ENCODE measurements at places on chromosomes 5 and 9. TPM values are rescaled to one million over a fixed set of nuclear protein-coding genes. Genes with fewer than 3 reads are reported as not detected.

ABCA1 gene
- 15.0 TPM for total RNA-seq

APBB3 gene
- 11.7 TPM for total RNA-seq

GABRA6 gene
- not detected for total RNA-seq

CCL21 gene
- total RNA-seq: not detected

GABRG2 gene
- total RNA-seq: not detected

KIF4B gene
- 0.14 TPM for total RNA-seq

AIF1L gene
- 0.47 TPM for total RNA-seq

IRX4 gene
- not detected for total RNA-seq

SEMA5A gene
- total RNA-seq: 64.6 TPM

PCDHA7 gene
- 0.22 TPM for total RNA-seq

LCN9 gene
- total RNA-seq: not detected

SPAG8 gene
- 1.6 TPM for total RNA-seq

CORO2A gene
- 2.0 TPM for total RNA-seq

KIF27 gene
- total RNA-seq: 1.3 TPM

CYSRT1 gene
- 0.68 TPM for total RNA-seq

MARCHF3 gene
- 13.7 TPM for total RNA-seq

DENND4C gene
- 18.4 TPM for total RNA-seq

LMX1B gene
- not detected for total RNA-seq

FLT4 gene
- not detected for total RNA-seq

ARL14EPL gene
- not detected for total RNA-seq

OMD gene
- not detected for total RNA-seq

GHR gene
- total RNA-seq: 1.8 TPM

ISL1 gene
- 3.8 TPM for total RNA-seq

ZNF883 gene
- total RNA-seq: 4.5 TPM

TMEM174 gene
- not detected for total RNA-seq
